ENCODE measurements at places on chromosomes 11 and 22. TPM values are rescaled to one million over a fixed set of nuclear protein-coding genes. Genes with fewer than 3 reads are reported as not detected.

FAM227A gene
- 1.0 TPM for total RNA-seq

OR52I1 gene
- not detected for total RNA-seq

OR5M10 gene
- not detected for total RNA-seq

UBQLN3 gene
- total RNA-seq: not detected

FOLR1 gene
- total RNA-seq: 1.5 TPM

MYBPC3 gene
- not detected for total RNA-seq

PRSS23 gene
- 64.2 TPM for total RNA-seq

KCTD17 gene
- 35.6 TPM for total RNA-seq

TST gene
- total RNA-seq: 49.6 TPM

WNT7B gene
- total RNA-seq: 112 TPM

MUC6 gene
- total RNA-seq: not detected

MYRF gene
- 25.0 TPM for total RNA-seq

CARNS1 gene
- 0.23 TPM for total RNA-seq

APOL3 gene
- 2.1 TPM for total RNA-seq

POGLUT3 gene
- 21.1 TPM for total RNA-seq

SAA2 gene
- 15.2 TPM for total RNA-seq

RCOR2 gene
- total RNA-seq: 4.8 TPM

NLRP14 gene
- total RNA-seq: not detected

SCGB1A1 gene
- not detected for total RNA-seq

All from epithelial cell of proximal tubule (primary cell).